ENCODE measurements at places on chromosomes 13 and 19.
A peak's percentile ranks its signal among the peaks of the same experiment; 100 is the strongest.

GRCh38 chr13:63490149-63490548, 2074.5 kb upstream of the PCDH20 start:
- DNase-seq = no peak
- H3K27me3 ChIP-seq = no peaks in the 10 kb centered on the region
- no peaks in the 10 kb centered on the region for H3K4me1 ChIP-seq
- no peak overlapping the region for H3K27ac ChIP-seq

DNA sequence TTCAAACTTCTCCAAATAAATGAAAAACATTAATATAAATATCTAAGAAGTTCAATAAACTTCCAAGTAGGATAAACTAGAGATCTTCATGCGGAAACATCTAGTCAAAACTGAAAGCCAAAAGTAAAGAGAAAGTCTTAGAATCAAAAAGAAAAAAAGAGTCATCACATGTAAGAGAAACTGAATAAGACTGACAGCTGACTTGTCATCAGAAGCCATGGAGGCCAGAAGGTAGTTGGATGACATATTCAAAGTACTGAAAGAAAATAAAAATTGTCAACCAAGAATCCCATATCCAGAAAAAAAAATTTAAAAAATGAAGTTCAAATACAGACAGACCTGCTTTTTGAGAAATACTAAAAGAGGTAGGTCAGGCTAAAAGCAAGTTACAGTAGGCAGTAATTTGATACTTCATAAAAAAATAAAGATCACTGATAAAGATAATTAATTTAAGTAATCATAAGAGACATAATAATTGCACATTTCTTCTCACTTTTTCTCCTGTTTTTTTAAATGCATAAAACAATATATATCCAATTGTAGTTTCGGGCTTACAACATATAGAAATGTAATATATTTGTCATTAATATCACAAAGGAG, 327.6 kb upstream of the PCDH9 start:
- H3K27ac ChIP-seq = no peak overlapping the region
- H3K4me3 ChIP-seq = no peak overlapping the region
- H3K4me1 ChIP-seq = no peaks in the 10 kb centered on the region
- no peaks in the 10 kb centered on the region for H3K36me3 ChIP-seq
- H3K27me3 ChIP-seq = no peaks in the 10 kb centered on the region
- DNase-seq = no peak

- H3K4me3 ChIP-seq = no peak overlapping the region
- no peak for DNase-seq
- peaks cover 5% of the 10 kb centered on the region for H3K4me1 ChIP-seq
Observed at GRCh38 chr19:13089139-13089856, 13.4 kb downstream of the LYL1 start.

GRCh38 chr19:58582985-58583384, 9.8 kb upstream of the MZF1 start:
- no peak for DNase-seq
- no peak overlapping the region for H3K4me3 ChIP-seq
- peaks cover 13% of the 10 kb centered on the region for H3K36me3 ChIP-seq
- peaks cover 25% of the 10 kb centered on the region for H3K4me1 ChIP-seq

- DNase-seq = no peak
- no peaks in the 10 kb centered on the region for H3K27me3 ChIP-seq
- no peak overlapping the region for H3K27ac ChIP-seq
- no peak overlapping the region for H3K4me3 ChIP-seq
- peaks cover 5% of the 10 kb centered on the region for H3K4me1 ChIP-seq
Observed at GRCh38 chr19:10173527-10173926, 21.2 kb downstream of the DNMT1 start.

GRCh38 chr13:101623470-101624209, 171.2 kb downstream of the ITGBL1 start:
- peak overlapping the region; percentile 3 for H3K27ac ChIP-seq
- H3K4me1 ChIP-seq = peaks cover 51% of the 10 kb centered on the region
- peaks cover 2% of the 10 kb centered on the region for H3K36me3 ChIP-seq
- H3K27me3 ChIP-seq = no peaks in the 10 kb centered on the region
- DNase-seq = no peak
- peak overlapping the region; percentile 5 for H3K4me3 ChIP-seq

DNA sequence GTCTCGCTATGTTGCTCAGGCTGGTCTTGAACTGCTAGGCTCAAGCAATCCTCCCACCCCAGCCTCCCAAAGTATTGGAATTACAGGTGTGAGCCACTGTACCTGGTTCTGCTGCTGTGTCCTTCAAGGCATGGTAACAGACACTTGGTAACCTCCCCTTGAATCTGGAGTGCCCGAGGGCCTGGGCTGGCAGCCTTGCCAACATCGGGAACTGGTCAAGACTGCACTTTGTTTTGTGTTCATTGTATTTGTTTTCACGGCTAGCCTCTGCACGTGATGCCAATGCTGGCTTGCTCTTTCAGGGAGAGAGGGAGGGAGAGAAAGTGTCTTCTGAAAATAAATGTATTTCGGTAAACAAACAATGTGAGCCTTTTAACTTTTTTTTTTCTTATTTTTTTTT, 12.0 kb downstream of the CERS4 start:
- no peaks in the 10 kb centered on the region for H3K27me3 ChIP-seq
- no peak for DNase-seq
- H3K4me3 ChIP-seq = no peak overlapping the region
- peaks cover 2% of the 10 kb centered on the region for H3K4me1 ChIP-seq
- no peak overlapping the region for H3K27ac ChIP-seq
- peaks cover 3% of the 10 kb centered on the region for H3K36me3 ChIP-seq

DNA sequence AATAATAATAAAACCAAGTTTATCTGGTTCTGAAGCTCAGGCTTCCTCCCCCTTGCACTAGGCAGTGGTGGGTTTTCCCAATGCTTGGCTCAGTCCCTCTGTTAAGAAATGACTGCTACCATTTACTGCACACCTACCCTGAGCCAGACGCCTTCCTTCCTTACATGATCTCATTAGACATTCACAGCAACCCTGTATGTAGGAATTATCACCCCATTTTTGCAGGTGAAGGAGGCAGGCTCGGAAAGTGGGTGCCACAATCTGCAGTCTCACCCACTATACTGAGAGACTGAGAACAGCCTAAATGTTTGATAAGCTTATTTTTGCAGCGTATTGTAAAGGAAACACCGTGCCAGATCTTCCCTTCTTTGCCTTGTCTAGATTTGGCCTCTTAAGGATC, 18.3 kb upstream of the CACNG8 start:
- no peak overlapping the region for H3K4me3 ChIP-seq
- peaks cover 53% of the 10 kb centered on the region for H3K27me3 ChIP-seq
- H3K27ac ChIP-seq = no peak overlapping the region
- no peak for DNase-seq
- H3K4me1 ChIP-seq = peaks cover 2% of the 10 kb centered on the region

GRCh38 chr13:25765266-25765665, 286.6 kb downstream of the SHISA2 start:
- peaks cover 20% of the 10 kb centered on the region for H3K4me1 ChIP-seq
- H3K36me3 ChIP-seq = no peaks in the 10 kb centered on the region
- no peak overlapping the region for H3K27ac ChIP-seq

GRCh38 chr13:86000546-86000945, 201.3 kb upstream of the SLITRK6 start:
- DNase-seq = no peak
- H3K36me3 ChIP-seq = no peaks in the 10 kb centered on the region

- DNase-seq = no peak
- peaks cover 69% of the 10 kb centered on the region for H3K4me1 ChIP-seq
- H3K27ac ChIP-seq = peak overlapping the region; percentile 89
Observed at GRCh38 chr13:22061806-22062391, 391.0 kb downstream of the FGF9 start.

GRCh38 chr13:28622286-28622685, 36.6 kb upstream of the POMP start:
- DNase-seq = no peak
- H3K4me3 ChIP-seq = no peak overlapping the region
- no peaks in the 10 kb centered on the region for H3K27me3 ChIP-seq
- no peak overlapping the region for H3K27ac ChIP-seq
- H3K36me3 ChIP-seq = no peaks in the 10 kb centered on the region

DNA sequence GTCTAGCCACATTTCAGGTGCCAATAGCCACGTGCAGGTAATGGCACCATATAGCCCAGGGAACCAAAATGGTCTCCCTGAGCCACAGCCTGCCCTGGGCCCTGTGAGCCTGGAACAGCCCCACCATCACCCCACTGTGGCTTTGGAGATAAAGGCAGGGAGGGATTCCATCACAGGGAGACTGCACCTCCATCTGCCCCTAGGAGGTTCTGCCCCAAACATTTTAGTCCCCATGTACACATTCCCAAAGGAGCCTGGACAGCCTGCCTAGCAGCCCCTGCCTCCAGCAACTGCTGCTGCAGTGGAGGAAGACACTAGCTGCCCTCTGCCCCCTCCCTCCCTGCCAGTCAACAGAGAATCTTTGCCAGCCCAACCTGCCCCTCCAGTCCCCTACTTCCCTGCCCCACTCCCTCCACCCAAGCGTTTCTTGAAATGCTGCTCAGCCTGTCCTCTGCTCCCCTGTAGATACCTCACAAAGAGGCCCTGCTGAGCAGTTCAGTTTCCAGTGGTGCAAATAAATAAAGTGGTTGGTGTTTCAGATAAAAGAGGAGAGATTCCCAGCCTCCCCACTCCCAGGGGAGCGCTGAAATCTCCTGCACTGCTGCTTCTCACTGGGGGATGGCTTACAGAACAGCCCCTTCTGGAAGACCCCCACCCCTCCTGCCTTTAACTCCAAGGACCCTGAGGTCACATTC, 921.8 kb downstream of the UQCRFS1 start:
- peaks cover 2% of the 10 kb centered on the region for H3K4me1 ChIP-seq
- DNase-seq = no peak
- H3K27me3 ChIP-seq = no peaks in the 10 kb centered on the region
- no peak overlapping the region for H3K4me3 ChIP-seq

DNA sequence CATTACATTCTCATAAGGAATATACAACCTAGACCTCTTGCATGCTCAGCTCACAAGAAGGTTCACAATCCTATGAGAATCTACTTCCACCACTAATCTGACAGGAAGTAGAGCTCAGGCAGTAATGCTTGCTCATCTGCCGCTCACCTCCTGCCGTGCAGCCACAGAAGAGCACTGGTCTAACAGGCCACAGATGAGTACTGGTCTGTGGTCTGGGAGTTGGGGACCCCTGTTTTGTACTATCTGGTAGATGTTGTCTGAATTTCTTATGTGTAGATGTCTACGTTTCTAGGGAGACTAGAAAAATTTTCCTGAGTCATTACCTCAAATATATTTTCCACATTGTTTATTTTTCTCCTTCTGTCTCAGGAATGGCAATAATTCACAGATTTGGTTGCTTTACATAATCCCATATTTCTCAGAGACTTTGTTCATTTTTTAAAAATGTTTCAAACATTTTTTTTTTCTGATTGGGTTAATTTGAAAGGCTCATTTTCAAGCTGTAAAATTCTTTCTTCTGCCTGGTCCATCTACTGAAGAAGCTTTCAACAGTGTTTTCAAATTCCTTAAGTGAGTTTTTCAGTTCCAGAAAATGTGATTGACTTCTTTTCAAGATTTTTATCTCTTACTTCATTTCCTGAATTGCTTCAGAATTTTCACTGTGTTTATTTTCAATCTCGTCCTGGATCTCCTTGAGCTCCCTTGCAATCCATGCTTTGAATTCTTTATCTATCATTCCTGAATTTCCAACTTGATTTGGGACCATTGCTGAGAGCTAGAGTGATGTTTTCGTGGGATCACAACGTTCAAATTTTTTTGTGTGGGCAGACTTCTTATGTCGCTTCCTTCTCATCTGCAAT, 1322.2 kb downstream of the PCDH9 start:
- H3K27me3 ChIP-seq = no peaks in the 10 kb centered on the region
- no peak for DNase-seq
- no peaks in the 10 kb centered on the region for H3K4me1 ChIP-seq

DNA sequence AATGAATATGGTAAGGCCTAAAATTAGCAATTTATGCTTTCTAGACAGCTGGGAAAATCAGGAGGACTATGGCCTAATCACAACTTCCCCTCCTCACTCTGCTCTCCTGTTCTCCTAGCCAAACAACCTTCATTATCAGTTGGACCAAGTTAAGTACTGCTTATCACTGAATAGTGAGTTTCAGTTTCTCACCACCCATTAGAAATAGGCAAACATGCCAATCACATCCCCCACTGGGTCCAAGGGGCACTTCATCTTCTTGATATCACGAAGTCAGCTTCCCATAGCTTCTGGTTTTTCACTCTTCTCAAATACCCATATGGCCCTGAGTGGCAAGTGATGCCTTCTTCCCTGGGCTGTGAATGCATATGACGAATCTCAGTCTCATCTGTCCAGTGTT, 689.6 kb downstream of the SLITRK5 start:
- DNase-seq = no peak
- no peaks in the 10 kb centered on the region for H3K36me3 ChIP-seq
- H3K4me1 ChIP-seq = no peaks in the 10 kb centered on the region

DNA sequence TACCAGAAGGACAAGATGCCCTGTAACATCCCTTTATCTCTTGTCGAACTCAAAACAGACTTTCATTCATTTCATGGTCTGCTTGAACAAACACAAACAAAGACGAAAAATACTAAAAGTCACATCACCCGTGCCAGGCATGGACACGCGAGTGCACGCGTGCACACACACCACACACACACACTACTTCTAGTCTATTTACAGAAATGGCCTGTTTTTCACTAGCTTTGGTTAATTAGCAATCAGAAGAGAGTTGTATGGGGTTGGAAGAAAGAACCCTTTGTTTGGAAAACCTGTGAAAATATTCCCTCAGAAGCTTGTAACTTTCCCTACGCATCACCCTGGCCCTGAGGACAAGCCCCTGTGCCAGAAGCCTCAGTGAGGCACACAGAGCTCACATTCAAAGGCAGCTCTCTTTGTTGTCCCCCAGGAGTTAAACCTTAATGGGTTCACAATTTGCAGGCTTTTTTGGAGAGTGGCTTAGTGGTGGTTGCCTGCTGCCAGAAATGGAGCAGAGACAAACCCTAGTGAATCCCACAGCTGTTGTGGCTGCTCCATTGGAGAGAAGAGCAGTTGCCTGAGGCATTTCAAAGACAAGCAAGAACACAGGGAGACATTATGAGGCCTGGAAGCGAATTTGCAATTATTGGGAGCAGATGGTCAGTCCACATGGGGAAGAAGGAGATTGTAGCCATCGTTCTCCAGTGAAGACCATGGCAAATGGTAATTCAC, 55.9 kb downstream of the STARD13 start:
- DNase-seq = no peak
- peaks cover 3% of the 10 kb centered on the region for H3K4me1 ChIP-seq
- H3K27ac ChIP-seq = no peak overlapping the region
- H3K27me3 ChIP-seq = peaks cover 5% of the 10 kb centered on the region
